Stimulated activated CD8-positive, alpha-beta memory T cell treated with anti-CD3 and anti-CD28 coated beads, Interleukin-4, amount 100 ng/mL, for 1 hour (primary cell): ENCODE measurements at places on chromosomes 5 and 9.

DNA sequence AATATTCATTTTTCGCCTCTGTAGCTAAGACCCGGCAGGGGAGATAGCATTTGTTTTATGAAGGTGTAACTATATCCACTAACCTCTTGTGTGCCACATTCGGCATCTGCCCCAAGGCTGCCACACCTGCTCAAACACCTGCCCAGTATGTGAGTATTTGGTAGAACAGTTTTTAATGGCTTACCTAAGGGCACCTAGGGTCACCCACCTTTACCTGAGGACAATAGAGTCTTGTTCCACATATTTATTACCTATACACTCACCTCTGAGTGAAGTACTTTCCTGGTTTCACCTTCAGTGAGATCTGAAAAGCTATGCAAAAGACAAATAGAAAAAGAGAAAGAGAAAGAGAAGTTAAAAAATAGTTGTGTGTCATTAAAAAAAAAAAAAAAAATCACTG is 68.0 kb upstream of the PIP5K1B start:
- no peak for DNase-seq

GRCh38 chr5:143593723-143594122 is 190.2 kb upstream of the NR3C1 start:
- DNase-seq: no peak

DNA sequence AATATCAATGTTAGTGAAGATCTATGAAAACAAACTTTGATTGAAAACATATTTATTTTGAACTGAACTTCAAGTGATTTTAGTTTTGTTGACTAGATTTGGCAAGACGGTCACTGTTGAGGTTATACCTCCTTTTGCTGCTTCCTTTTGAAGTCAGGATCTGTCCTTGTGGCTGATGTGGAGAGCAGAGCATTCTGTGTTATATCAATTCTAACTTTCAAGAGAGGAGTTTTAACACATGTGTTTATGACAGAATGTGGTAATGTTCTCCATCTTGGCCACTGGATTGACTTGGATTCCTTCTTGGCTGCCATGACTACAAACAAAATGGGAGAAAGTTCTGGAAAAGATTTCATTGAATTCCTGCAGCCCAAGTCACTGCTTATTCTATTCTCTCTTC is 104.0 kb upstream of the ACTBL2 start:
- no peak for DNase-seq

DNA sequence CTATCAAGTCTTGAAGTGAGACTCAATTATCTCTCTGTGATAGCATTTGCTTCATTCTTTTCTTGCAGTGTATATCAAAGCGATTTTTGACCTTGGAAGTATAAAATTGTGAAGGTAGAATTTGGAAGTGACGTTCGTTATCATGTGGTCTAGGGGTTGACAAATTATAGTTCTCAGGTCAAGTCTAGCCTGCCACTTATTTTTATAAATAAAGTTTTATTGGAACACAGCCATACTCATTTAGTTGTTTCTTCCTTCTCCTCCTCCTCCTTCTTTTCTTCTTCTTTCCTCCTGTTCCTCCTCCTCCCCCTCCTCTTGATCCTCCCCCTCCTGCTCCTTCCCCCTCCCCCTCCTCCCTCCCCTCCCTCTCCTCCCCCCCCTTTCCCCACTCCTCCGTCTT is 38.0 kb downstream of the LRRTM2 start:
- DNase-seq: no peak
